NCI-H510A treated with DMSO at 0.1 percent for 48 hours (cell line): ENCODE measurements at places on chromosomes 2 and 18.
A peak's percentile ranks its signal among the peaks of the same experiment; 100 is the strongest.

GRCh38 chr2:41847744-41848441 lies 199.9 kb upstream of the PKDCC start:
- DNase-seq = no peak

- no peak for DNase-seq
Measured at GRCh38 chr2:45103351-45104345, 94.4 kb upstream of the SIX2 start.

DNA sequence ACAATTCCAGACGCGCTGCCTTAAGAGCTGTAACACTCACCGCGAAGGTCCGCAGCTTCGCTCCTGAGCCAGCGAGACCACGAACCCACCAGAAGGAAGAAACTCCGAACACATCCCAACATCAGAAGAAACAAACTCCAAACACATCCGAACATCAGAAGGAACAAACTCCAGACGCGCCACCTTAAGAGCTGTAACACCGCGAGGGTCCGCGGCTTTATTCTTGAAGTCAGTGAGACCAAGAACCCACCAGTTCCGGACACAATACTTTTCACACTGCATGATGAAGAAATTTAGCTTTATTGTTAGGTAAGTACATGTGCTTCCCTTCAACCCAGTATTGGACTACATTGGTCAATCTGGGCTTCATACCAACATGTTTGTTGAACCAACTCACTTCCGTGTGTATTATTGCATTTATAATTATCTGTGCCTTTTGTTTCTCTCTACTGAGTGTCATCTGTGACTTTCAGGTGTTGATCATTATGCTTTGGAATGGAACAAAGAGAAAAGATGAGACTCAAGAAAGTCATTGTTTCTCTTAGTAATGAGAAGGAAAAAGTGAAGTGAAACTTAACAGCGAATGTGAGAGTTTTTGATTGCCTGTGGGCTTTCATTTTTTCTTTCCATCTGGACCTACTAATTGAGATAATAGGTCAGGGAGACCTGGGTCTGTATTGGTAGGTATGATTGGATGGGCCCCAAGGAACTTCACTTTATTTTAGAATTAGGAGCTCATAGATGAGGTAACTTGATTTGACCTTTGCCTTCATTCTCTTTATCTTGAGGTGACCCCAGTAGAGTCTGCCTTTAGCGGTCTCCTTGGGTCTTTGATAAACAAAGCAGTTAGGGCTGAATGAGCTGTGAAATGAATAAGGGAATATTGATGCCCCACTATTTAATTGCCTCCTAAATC lies 76.1 kb upstream of the CAVIN2 start:
- DNase-seq = no peak

DNA sequence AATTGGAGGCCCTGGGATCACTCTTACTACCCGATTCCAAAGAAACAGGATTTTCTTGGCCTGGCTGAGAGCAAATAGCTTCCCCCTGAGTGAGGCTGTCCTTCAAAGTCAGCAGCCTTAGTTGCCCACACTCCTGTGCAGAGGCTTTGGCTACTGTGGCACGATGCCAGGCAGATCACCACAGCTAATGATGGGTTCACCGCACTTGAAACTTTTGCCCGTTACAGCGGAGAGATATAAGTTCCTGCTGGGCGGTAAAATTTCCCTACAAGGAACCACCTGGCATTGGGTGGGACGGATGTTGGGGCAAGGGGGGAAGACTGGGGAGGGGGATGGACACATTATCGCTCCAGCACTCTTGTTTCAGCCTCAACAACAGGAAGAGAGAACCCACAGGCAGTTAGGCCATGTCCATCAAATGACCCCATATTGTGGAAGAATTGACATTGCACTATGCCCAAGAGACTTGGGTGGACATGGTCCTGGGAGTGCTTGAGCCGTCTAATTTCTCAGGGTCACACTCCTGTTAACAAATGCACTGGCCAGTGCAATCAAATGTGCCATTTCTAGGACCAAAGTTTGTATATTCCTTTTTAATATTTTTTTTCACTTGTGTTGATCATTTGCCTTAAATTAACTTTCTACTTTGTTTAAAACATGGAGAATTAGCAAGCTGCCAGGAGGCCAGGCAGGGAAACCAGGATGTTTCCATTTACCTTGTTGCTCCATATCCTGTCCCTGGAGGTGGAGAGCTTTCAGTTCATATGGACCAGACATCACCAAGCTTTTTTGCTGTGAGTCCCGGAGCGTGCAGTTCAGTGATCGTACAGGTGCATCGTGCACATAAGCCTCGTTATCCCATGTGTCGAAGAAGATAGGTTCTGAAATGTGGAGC lies 4.4 kb downstream of the IL1B start:
- DNase-seq = no peak

- DNase-seq = no peak
Measured at GRCh38 chr2:233033672-233034071, 1.2 kb downstream of the NEU2 start.

- no peak for DNase-seq
Measured at GRCh38 chr2:168697668-168698121, 104.7 kb upstream of the NOSTRIN start.

GRCh38 chr18:13420969-13421686 lies 202.6 kb downstream of the LDLRAD4 start:
- no peak for DNase-seq

- no peak for DNase-seq
Measured at GRCh38 chr2:46435353-46435752, 44.0 kb upstream of the TMEM247 start.

DNA sequence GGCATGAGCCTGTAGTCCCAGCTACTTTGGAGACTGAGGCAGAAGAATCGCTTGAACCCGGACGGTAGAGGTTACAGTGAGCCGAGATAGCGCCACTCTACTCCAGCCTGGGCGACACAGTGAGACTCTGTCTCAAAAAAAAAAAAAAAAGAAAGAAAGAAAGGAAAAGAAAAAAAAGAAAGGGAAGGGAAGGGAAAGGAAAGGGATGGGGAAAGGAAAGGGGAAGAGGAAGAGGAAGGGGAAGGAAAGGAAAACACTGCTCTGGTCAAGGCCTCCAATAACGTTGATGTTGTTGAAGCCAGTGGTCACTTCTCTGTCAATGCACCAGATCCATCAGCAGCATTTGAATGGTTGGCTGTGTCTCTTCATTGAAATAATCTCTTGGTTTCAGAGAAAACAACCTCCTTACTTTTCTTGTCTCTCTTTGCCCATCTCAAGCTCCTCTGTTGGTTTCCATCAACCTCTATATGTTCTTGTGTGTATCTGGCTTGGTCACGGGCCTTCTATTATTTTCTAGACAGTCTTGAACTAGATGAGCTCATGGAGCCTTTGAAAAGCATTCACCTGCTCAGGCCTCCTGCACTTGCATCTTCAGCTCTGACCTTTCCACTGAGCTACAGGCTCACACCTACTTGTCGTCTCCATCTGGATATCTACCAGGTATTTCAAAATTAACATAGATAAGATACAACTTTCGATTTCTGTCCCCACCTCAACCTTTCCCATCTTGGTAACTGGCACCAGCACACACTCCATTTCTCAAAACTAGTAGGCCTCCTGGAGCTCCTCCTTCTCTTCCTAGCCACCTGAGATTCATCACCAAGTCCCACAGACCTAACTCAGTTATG lies 69.4 kb upstream of the LAPTM4A start:
- no peak for DNase-seq

- no peak for DNase-seq
Measured at GRCh38 chr2:218883491-218884490, 3.1 kb downstream of the WNT10A start.

DNA sequence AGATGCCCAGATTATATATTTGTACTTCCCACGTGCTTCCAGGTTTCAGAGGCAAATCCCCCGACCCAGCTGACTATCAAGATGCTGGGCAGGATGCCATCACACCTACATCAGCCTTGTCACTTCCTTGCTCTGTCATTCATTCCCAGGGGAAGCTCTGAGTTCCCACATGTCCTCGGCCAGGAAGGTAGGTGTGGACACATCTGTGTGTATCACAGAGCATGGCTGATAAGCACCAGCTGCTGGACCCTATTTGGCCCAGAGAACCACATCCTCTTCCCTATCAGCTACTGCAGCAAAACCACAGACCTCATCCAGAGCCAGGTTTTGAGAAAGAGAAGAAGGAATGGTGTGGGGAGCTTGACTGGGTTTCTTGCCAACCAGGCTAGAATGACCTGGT lies 31.9 kb upstream of the ITGA6 start:
- no peak for DNase-seq

- peak; percentile 76 for DNase-seq
Measured at GRCh38 chr2:61538920-61539520, 864 bp upstream of the XPO1 start.

DNA sequence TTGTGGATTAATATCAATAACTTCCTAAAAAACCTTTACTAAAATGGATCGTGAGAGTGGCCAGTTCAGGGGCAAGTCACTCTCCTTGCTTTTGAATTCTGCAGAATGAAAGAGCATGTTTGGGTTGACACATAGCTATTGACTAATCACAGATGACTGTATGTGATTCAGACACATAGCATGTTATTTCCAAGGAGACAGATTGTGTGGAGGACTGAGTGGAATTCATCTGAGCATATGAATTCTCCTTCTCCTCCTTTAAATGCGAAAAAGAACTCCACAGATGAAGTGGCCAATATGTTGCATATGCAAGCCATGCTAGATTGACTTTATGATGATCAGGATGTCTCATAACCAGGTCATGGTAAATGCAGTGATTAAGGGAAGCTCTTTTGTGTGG lies 249.4 kb upstream of the FAM98A start:
- DNase-seq = no peak

GRCh38 chr18:47050468-47050867 lies 15.0 kb upstream of the ELOA2 start:
- peak; percentile 21 for DNase-seq

DNA sequence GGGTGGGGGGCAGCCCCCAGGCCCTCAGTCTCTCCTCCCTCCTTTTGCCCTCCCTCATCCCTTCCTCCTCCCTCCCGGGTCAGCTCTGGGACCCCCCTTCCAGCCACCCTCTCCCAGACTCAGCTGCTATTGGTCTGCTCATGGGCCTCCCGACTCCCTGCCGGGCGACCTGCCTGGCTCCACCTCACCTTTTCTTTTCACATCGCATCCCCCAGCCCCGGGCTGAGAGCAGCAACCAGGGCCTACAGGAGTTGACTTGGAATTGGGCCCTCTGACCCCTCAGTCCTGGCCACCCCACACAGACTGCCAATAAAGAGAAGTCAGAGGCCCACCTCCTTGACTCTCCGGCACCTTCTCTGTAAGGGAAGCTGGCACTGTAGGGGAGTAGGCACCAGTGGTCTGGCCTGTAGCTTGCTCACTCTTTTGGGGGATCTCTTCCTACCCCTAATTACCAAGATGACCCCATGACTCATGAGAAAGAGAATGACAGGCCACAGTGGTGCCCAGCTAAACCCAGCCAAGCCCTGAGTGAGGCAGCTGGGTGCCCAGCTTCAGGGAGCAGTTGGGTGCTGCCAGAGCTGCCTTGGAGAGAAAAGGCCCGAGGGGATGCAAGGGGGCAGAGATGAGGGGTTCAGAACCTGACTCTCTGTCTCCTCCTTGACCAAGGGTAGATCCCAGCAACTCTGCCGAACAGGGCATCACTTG lies 2.0 kb upstream of the ECEL1 start:
- DNase-seq = no peak

GRCh38 chr2:177888581-177888980 lies 184.0 kb downstream of the PDE11A start:
- peak; percentile 99 for DNase-seq

- DNase-seq = peak; percentile 67
Measured at GRCh38 chr2:10378189-10378588, 69.9 kb downstream of the ODC1 start.

GRCh38 chr2:182166841-182167240 lies 181.2 kb downstream of the PPP1R1C start:
- no peak for DNase-seq

DNA sequence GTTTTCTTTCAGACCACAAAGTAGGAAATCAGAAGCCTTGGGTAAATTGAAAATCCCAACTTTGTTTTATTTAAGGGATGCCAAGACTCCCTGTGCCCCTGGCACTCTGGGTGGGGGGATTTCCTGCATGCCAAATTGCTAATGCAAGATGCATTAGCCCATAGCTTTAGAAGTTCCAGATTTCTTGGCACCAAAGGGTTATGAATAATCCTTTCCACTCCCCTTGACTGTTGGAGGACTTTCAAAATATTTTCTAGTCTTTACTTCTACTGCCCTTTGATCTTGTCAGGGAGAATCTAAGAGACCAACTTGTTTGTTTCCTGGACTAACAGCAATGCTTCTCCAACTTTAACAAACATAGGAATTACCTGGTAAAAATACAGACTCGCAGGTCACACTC lies 81.8 kb upstream of the TGIF1 start:
- DNase-seq = no peak
